ENCODE measurements at places on chromosomes 12 and 14.

DNA sequence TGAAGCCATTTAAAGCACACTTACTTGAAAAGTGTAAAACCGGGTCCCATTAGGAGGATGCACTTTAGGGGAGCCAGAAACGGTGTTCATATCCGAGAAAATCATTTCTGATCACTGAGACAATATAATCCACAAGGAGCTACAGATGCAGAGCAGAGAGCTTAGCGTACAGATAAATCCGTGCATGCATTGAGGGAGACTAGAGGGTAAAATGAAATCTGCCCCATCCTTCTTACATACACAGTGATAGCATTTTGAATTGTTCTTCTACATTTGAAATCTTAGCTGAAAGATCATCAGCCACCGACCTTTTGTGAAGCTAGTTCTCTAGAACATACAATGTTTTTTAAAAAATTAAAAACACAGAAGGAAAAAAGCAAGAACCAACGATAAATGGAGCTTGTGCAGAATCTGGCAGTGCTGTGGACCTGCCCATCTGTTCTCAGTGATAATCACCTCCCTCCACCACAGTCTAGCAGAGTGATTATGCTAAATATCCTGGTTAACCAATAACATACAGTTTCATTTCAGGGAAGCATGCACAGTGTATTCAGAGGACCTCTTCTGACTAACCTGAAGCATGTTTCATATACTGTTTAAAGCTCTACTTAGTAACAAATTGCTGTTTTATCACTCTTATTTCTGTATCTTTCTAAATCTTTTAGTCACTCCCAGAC lies 161.1 kb downstream of the PPFIA2 start:
- no peak for DNase-seq

GRCh38 chr12:97288531-97288930 lies 174.1 kb upstream of the RMST start:
- DNase-seq: no peak

GRCh38 chr14:105498430-105499255 lies 7.6 kb downstream of the TEDC1 start:
- no peak for DNase-seq

- no peak for DNase-seq
Measured at GRCh38 chr14:68758301-68758700, 34.6 kb downstream of the ZFP36L1 start.

GRCh38 chr12:27602516-27602915 lies 78.5 kb downstream of the PPFIBP1 start:
- DNase-seq: no peak

DNA sequence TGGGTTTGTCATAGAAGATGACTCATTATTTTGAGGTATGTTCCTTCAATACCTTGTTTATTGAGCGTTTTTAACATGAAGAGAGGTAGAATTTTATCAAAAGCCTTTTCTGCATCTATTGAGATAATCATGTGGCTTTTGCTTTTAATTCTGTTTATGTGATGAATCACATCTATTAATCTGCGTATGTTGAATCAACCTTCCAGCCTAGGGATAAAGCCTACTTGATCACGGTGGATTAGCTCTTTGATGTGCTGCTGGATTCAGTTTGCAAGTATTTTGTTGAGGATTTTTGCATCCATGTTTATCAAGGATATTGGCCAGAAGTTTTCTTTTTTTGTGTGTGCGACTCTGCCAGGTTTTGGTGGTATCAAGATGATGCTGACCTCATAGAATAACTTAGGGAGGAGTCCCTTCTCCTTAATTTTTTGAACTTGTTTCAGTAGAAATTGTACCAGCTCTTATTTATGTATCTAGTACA lies 602.6 kb downstream of the SNAPC1 start:
- DNase-seq: no peak

GRCh38 chr12:71478270-71478669 lies 38.7 kb downstream of the LGR5 start:
- DNase-seq: no peak

- DNase-seq: no peak
Measured at GRCh38 chr12:3087758-3088650, 10.8 kb downstream of the TSPAN9 start.

GRCh38 chr14:69039288-69039628 lies 60.2 kb upstream of the ACTN1 start:
- DNase-seq: no peak

DNA sequence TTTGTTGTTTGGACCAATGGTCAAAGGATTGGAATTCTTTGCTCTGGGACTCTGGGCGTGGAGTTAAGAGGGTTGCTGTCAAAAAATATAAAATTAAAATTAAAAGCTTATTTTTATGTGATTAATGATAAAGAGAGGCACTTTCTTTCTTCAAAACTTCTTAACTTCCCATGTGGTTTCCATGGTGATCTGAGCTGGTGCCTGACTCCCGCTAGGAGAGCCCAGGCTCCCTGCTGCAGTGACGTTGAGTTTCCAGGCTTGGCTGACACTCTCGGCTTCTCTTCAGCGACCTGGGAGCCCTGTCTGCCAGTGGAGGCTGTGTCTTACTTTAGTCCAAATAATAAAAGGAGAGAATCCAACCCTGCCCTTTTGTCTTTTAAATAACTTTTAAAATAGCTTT lies 84.4 kb downstream of the GALC start:
- DNase-seq: no peak

DNA sequence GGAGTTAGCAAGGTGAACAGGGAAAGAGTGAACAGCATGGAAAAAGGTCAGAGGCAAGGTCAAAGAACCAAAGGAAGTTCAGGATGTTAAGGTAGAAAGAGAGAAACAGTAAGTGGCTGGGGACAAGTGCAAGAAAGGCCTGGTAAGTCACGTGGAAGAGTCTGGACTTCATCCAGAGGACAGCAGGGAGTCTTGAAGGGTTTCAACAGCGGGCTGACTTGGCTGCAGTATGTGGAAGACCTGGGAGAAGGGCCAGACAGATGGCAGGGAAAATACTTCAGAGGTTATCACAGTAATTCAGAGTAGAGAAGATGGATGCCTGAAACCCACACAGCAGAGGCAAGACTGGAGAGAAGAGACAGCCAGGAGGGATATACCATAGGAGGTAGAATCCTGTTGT lies 34.0 kb downstream of the CIT start:
- no peak for DNase-seq

DNA sequence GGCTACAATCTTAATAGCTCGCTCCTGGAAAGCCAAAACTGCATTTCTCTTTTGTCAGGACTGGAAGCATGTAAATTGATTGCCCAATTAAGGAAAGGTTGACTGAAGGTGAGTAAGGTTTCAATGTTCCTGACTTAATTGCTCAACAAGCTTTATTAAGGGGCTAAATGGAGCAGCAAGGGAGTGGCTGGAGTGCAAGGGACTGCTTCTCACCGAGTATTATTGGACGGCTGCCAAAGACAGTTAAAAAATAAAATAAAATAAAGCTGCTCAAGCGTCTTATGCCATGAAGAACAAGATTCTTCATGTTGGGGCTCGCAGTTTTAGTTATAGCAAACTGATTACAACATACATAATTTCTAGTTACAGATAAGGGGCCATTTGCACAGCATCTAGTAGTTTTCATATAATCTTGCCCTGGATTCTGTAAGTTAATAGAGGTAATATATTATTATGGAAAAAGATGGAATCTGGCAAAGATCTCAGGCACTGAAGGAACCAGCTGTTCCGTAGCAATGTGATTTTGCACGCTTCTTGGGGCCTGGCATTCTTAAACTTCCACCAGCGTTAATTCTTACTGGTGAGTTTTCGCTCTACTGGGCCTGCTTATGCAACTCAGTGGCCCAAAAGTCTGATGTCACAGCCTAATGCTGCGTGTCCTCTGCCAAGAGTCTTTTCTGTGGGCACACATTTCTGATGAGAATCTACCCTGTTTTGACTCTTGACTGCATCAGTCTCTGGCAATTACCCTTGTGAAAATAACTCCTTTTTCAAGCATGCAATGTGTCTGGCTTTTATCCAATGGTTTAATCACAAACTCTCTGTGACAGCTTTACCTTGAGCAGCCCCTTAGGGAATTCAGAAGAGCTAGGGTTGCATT lies 108.5 kb downstream of the SLC38A1 start:
- DNase-seq: no peak

DNA sequence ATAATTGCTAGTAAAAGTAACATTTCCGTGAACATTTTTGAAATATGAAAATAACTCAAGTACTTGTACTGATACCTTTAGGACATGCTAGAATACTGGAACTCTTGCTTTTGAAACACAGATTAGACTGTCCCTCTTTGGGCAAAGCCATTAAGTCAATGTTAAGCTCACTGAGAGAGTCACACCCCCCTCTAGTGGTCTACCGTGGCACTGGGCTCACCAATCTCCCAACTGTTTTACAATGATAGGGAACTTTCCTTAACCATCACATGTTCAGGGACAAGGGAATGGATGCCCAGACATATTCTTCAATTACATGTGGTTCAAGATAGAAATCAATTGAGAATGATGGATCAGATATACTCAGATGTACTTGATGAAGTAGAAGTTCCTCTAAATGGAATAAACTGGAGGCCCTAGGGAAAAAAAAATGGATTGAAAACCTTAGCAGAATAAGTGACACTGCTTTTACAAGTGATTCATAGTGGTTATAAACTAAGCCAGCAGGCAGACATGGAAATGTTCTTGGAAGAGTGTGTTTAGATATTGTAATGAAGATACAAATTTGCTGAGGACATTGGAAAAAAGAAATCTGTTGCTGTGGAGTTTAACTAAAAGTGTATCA lies 17.8 kb downstream of the NANOG start:
- DNase-seq: peak; percentile 48

DNA sequence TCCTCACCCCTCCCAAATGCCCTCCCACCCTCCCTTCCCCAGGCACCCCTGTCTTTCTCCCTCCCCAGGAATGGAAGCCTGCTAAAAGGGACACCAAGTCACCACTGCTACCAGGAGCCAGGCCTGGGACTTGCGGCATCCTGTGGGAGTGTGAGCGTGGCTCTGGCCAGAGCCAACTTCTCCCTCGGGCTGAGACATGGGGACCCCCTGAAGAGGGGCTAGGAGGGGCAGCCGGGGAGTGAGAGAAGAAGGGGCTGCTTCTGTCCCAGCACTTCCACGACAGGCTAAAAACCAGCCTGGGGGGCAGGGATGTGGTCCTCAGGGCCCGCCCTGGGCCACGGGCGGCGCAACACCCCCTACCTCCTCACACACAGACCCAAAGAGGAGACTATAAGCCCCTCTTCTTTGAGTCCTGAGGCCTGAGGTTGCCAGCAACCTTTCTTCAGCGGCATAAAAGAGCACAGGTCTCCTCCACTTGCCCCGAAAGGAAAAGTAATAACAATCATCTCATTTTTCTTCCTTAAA lies 278.9 kb downstream of the DPF3 start:
- no peak for DNase-seq

GRCh38 chr12:46483572-46484395 lies 111.2 kb upstream of the SLC38A2 start:
- no peak for DNase-seq

DNA sequence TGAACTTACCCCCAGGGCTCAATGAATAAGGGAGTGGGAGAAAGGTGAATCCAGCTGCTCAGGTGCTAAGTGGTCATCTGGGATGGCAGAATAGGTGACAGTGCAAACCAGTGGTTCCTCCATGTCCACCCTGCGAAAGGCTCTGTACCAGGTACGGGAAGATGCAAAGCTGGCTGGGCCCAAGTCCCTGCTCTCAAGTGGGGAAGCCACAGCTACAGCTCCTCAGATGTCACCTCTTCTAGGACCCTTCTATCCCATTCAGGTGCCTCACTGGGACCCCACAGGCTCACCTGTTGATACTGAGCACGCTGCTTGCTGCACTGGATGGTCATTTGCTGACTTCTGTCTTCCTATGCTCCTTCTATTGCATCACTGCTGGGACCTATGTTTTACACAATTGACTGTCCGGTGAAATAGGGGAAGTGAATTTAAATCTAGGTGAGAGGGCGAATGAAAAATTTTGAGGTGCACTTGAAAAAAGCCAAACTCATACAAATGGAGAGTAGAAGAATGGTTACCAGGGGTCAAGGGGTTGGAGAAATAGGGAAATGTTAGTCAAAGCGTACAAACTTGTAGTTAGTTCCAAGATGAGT lies 20.3 kb upstream of the PPP4R4 start:
- no peak for DNase-seq

GRCh38 chr14:59630288-59630963 lies 53.8 kb upstream of the CCDC175 start:
- no peak for DNase-seq

GRCh38 chr12:101619026-101619786 lies 24.4 kb downstream of the MYBPC1 start:
- DNase-seq: no peak

DNA sequence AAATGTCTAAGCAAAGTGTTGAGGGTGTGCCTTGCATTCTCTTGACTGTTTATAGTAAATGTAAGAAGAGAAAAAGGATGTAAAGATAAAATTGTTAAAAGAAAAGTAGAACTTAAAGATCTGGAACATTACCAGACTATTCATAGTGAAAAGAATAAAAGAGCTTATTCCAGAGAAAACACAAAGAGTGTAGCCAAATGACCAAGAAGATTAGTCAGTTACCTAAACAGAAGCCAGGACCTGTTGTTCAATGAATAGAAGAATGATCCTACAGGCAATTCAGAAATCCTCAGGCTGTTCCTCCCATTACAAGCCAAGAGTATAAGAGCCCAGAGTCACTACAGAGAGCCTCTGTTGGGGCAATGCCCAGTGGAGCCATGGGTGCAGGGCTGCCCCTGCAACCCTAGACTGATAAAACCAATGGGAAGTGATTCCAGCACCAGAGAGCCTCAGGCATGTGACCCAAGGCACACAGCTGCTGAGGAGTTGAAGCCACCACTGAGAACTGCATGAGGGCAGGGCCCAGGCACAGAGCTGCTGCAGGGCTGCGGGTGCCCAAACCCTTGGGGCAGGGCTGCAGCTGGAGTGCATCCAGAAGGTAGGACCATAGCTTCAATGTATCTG lies 91.1 kb upstream of the SLC38A4 start:
- no peak for DNase-seq

DNA sequence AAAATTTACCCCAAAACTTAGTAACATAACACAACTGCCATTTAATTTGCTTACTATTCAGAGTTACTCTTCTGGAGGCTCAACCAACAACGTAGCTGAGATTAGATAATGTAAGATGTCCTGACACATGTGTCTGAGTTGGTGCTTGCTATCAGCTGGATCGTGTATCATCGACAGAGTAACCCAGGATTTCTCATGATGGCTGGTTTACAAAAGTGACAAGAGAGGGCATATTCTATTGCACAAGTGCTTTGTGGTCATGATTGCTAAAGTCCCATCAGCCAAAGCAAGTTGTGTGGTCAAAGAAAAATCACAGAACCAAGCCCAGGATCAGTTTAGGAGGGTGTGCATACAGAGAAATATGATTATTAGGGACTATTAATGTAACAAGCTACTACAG lies 73.4 kb downstream of the CAPZA3 start:
- no peak for DNase-seq

GRCh38 chr12:131929581-131930456 lies 743 bp downstream of the PUS1 start:
- no peak for DNase-seq

GRCh38 chr14:99420711-99421110 lies 59.9 kb downstream of the SETD3 start:
- no peak for DNase-seq

GRCh38 chr12:63042646-63043045 lies 107.7 kb upstream of the PPM1H start:
- no peak for DNase-seq

All from stimulated activated CD4-positive, alpha-beta T cell treated with anti-CD3 and anti-CD28 coated beads, TNF-alpha, amount 100 ng/mL, for 1 hour (primary cell).